CD8-positive, alpha-beta T cell (primary cell): ENCODE measurements at places on chromosomes 13 and 19.

- DNase-seq = no peak
Observed at GRCh38 chr19:5673752-5674151, 6.6 kb downstream of the MICOS13 start.

- no peak for DNase-seq
Observed at GRCh38 chr13:87538366-87539052, 132.7 kb upstream of the SLITRK5 start.

GRCh38 chr13:101576977-101577376, 124.5 kb downstream of the ITGBL1 start:
- no peak for DNase-seq

DNA sequence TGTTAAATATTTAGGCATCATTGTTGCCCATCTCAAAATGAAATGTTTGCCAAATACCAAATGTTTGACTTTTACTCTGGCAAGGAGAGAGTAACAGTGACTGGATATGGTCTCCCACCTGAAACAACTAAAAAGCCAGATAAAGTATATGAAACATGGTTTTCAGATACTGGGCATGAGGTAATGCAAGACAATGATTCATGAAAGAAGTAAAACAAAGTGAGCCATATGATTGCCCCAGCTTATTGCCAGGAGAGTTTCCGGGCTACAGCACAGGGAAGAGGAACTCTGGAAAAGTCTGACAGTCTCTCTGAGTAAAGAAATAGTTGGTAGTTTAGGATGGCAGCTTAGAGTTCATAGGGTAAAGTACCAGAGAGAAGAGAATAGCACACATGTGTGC, 354.6 kb downstream of the DNAJC15 start:
- no peak for DNase-seq
